ENCODE measurements at places on chromosomes 5 and 9. TPM values are rescaled to one million over a fixed set of nuclear protein-coding genes. Genes with fewer than 3 reads are reported as not detected.

GRCh38 chr9:128818839-128819715 lies 777 bp downstream of the ENDOG start:
- peak; percentile 62 for DNase-seq

GRCh38 chr9:98300611-98301010 lies 45.2 kb upstream of the TBC1D2 start:
- DNase-seq = no peak

GRCh38 chr9:112174222-112174964 lies 704 bp downstream of the SUSD1 start:
- no peak for DNase-seq

DNA sequence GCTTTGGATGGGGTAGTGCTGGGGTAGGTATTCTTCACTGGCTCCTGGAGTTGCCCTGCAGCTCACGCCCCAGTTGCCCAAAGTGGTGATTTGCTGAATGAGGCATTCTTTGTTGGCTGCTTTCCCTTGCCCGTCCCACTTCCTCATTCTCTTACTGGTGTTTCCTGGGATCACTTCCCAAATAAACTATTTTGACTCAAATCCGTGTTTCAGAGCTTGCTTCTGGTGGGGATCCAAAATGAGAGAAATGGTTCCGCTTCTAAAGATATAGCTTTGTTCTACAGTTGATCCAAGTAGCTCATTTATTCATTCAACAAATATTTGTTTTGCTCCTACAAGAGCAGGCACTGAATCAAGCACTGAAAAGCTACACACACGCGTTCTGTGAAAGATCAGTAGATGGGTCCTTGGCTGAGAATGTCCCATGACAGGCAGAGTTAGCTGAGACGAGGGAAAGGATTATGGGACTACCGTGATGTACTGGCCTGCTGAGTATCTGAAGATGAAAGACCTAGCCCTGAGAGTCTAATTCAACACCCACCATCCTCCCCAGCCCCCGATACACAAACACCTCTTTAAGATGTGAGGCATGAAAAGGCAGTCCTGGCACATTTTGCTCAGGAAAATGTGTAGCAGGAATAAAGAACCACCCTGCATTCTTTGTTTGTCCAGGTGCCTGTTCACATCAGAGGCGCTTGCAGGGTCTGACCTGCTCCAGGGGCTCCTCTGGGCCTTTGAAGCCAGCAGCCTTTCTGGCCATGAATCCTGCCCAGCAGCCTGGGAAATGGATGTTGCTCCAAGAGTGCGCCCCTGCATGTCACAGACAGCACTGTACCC lies 143.1 kb upstream of the RANBP3L start:
- no peak for DNase-seq

- no peak for DNase-seq
Measured at GRCh38 chr9:117725426-117725887, 21.3 kb downstream of the TLR4 start.

DNA sequence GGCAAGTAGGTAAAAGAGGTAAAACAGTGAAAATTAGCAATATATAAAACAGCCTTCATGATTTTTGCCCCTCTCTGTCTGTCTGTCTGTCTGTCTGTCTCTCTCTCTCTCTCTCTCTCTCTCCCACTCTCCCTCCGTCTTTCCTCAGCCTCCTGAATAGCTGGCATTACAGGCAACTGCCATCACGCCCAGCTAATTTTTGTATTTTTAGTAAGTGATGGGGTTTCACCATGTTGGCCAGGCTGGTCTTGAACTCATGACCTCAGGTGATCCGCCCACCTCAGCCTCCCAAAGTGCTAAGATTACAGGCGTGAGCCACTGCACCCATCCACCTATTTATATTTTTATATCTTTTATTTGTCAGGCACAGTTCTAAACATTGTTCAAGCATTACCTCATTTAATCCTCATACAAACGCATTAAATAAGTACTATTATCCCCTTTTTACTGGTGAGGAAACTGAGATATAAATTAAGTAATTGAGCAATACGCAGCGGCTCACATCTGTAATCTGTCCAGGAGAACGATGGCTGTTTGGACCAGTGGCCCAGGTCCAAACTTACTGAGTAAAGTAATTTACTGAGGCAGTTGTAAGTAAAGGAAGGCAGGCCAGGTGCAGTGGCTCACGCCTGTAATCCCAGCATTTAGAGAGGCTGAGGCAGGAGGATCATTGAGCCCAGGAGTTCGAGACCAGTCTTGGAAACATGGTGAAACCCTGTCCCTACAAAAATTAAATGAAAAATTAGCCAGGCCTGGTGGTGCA lies 60.9 kb downstream of the UBE2R2 start:
- no peak for DNase-seq

DNA sequence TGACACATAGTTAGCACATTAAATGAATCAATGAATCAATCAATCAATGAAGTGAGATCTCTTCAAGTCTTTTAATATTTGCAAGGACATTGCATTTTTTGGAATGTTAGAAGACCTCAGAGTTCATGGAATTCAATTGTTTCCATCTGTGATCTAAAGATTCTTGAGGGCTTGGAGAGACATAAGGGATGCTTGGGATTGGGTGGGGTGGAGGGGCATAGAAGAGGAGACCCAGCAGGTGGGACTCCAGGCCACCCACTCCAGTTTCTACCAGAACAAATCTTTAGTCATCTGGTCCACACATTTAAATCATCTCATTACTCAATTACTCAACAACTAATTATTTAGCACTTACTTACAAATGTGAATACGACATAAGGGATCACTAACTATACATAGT lies 251.0 kb upstream of the TRIM32 start:
- DNase-seq = no peak

Gene PCDHGB4
- total RNA-seq = 6.5 TPM

Gene KCNV2
- total RNA-seq = not detected

Gene RANBP3L
- total RNA-seq = not detected

Gene CCL27
- 0.68 TPM for total RNA-seq
